HCEC 1CT (cell line): ENCODE measurements at places on chromosomes 4 and X.
A peak's percentile ranks its signal among the peaks of the same experiment; 100 is the strongest.

GRCh38 chrX:55783723-55784122, 66.2 kb downstream of the RRAGB start:
- no peak for DNase-seq

DNA sequence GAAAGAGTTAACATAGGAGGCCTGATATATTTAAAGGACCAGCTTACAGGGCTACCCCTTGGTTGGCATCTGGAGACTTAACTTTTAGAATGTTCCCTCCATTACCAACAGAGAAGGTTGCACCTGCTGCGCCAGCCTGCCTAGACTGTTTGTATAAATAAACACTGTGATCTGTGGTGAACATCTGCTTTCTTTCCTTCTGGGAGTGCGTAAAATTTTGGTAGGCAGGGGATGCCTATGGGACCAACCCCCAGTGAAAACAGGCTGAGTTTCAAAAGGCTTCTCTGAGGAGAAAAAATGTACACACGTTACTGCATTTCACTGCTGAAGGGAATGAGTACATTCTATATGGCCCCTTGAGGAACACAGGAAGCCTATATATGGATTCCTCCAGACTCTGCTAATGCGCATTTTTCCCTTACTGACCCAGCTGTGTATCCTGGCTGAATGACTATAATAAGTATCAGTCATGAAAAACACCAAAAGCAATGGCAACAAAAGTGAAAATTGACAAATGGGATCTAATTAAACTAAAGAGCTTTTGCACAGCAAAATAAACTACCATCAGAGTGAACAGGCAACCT, 13.8 kb downstream of the CENPC start:
- no peak for DNase-seq

- no peak for DNase-seq
These were observed 1.9 kb upstream of the SCML1 start for GRCh38 chrX:17735406-17735805.

DNA sequence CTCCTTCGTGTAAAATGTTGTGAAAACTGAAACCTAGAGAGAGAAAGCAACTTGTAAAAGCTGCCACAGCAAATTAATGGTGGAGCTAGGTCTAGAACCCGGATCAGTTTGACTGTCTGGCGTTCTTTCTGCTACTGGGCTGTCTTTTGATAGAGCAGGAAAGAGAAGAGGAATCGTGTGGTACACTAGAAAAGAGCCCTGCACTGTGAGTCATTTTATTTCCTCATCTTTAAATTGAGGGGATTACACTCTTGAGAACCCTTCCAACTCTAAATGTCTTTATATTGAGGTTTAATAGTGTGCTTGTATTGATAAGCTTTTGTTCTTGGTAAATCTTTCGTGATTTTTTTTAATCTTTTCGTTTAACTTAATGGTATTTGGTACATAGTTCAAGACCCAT, 4.3 kb downstream of the WDR44 start:
- DNase-seq, result peak; percentile 51

GRCh38 chr4:139144161-139144859, 32.7 kb downstream of the ELF2 start:
- peak; percentile 43 for DNase-seq

GRCh38 chrX:156008915-156009314, 11.4 kb downstream of the IL9R start:
- DNase-seq, result no peak

GRCh38 chr4:70364002-70364401, 3.4 kb downstream of the SMR3A start:
- no peak for DNase-seq

DNA sequence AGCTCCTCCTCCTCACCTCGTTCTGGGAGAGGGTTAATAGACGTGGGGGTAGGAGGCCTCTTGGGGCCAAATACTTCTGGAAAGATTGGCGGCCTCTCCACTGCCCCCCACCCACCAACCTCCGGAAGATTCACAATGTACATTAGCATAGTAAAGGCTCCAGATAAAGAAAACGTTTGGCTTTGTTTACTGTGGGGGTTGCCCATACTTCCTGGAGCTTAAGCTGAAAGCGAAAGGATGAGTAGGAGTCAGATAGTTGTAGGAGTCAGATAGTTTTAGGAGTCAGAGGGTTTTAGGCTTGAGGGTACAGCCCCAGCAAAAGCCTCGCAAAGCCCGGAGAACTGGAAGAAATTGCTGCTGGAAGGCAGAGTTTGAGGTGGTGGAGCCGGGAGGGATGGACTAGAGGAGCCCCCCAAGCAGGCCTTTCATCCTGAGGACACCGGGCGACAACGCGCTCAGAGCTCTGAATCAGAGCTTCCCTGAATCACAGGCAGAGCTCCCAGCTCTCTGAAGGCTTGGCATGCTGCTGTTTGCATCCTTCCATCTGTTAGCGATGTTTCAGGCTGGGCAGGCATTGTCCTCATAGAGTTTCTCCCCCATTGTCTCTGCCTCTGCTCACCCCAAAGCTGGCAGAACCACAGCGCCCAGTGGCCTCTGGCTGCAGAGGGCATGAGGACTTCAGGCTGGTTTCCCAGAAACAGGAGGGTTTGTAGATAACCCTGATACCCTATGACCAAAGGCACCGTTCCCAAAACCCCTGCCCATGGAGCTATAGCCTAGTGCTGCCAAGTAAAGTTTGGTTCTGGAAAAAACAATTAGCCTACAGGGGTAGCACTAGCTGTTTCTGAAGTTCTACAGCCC, 280.7 kb downstream of the BCOR start:
- peak; percentile 22 for DNase-seq

GRCh38 chr4:102247041-102247440, 98.2 kb downstream of the SLC39A8 start:
- DNase-seq, result peak; percentile 15

GRCh38 chr4:35965300-35965699, 279.0 kb downstream of the ARAP2 start:
- no peak for DNase-seq

- no peak for DNase-seq
These were observed 22.1 kb downstream of the NUDT6 start for GRCh38 chr4:122900314-122900713.

DNA sequence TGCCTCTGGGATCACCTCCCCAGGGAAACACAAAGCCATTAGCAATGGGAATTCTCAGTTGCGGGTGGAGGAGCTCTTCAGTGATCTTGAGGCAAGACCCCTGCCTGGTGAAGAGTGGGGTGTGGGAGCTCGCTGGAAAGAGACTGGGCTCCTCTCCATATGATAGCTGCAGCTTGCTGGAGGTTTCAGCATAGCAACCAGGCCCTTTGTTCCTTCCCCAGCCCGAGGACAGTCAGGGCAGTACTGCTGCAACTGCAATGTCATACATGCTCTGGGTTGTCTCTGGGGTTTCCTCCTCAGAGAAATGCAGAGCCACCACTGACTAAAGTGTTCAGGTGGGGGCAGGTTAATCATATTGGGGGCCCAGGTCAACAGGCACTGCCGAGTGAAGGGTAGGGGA, 81.3 kb downstream of the ARHGAP24 start:
- no peak for DNase-seq

GRCh38 chr4:154399259-154399974, 92.2 kb downstream of the DCHS2 start:
- peak; percentile 3 for DNase-seq

GRCh38 chr4:133638751-133639150, 489.7 kb downstream of the PCDH10 start:
- no peak for DNase-seq

DNA sequence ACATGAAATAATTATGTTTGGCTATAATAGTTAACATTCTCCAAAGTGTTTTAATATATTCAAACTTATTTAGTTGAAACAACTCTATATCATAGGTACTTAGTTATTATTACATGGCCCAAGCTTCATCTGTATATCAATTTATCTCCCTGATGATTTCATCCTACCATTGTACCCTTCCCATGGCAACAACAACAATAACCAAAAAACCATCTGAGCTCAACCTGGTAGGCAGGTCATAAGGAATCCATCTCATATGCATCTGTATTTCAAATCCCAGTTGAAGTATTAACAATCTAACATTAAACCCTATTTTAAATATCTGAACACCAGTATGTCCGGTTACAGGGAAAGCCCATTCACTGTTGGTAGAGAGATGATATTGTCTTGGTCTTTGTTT, 33.1 kb upstream of the SLC7A11 start:
- DNase-seq, result no peak

- no peak for DNase-seq
These were observed 38.6 kb downstream of the COX7B2 start for GRCh38 chr4:46870411-46870810.

DNA sequence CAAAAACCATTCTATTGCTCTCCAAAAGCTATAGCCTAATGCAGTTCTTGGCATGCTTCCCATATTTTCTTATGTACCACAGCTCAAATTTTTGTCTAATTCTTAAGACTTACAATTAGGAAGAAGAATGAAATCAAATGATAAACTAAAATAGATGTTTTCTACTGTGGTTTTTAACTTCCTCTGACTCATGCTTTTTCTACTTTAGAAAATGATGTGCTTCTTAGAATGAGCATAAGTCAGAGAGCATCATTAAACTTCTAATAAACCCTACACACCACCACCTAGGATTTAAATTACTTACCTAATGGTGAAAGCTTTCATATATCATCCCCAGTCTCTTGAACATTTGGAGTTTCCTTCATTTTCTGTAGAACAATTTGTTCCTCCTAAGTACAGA, 217.0 kb upstream of the NDST3 start:
- no peak for DNase-seq

DNA sequence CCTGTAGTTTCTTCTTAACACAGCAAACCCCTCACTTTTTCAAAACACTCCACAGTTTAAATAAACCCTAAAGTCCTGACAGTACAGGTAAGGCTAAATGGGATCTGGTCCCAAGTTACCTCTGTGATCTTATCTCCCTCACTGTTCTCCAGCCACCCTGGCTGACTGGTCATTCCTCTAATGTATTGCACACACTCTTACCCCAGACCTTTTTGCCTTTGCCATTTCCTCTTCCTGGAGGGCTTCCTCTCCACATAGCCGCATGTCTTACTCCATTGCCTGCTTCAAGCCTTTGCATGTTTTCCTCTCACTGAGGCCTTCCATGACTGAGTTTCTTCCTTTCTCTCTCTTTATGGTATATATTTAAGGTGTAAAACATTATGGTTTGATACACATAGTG, 19.5 kb upstream of the ANXA3 start:
- no peak for DNase-seq

- DNase-seq, result peak; percentile 1
These were observed 57.6 kb downstream of the CCDC160 start for GRCh38 chrX:134294548-134294947.

DNA sequence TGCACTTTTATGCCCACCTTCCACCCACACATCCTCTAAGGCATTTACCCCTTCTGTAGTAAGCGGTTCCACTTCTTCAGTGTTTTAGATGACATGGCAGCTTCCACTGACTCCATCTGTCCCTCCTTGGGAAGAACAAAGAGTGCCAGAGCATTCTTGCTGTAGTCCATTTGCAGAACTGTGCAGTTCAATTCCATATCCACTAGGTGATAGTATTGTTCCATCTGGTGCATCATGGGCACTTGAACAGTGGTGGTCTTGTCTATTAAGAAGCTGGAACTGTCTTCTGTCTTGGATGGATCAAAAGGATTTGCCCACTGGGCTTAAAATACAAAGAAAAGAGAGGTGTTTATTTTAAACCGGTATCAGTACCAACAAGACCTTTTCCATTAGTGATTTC, 3.5 kb downstream of the SERPINA7 start:
- no peak for DNase-seq

- no peak for DNase-seq
These were observed 17.8 kb downstream of the ZNF81 start for GRCh38 chrX:47854474-47854873.

GRCh38 chr4:33714971-33715370, 2529.3 kb downstream of the ARAP2 start:
- DNase-seq, result peak; percentile 59

DNA sequence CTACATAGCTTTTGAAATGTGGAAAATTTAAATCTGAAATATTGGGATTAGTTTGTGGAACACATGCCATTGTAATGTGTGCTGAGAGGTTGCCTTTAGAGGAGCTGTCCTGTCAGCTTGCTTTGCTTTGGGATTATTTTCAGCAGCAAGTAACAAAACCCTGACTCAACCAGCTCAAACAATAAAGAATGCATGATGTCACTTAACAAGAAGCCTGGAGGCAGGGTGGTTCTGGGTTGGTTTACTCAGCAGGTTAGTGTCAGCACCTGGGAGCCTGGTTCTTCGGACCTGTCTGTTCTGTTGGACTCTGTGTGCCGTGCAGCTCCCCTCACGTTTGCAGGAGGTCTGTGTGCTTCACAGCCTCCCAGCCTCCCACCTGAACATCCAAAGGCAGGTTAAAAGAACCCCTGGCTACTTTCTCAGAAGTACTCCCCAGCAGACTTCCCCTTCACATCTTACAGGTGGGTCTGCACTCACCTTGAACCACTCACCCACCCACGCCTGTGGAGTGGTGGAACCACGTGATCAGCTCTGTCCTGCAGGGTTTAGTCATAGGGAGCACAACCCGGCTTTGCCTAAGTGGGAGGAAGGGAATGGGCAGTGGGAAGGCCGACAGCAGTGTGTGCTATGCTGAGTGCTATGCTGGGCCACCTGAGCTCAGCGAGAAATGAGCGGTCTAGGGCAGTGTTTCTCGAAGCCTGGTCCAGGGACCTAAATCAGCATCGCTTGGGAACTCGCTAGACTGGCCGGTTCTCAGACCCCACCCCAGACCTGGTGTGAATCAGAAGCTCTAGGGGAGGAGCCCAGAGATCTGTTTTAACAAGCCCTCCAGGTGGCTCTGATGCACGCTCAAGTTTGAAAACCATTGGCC, 20.4 kb downstream of the TMEM131L start:
- peak; percentile 67 for DNase-seq

DNA sequence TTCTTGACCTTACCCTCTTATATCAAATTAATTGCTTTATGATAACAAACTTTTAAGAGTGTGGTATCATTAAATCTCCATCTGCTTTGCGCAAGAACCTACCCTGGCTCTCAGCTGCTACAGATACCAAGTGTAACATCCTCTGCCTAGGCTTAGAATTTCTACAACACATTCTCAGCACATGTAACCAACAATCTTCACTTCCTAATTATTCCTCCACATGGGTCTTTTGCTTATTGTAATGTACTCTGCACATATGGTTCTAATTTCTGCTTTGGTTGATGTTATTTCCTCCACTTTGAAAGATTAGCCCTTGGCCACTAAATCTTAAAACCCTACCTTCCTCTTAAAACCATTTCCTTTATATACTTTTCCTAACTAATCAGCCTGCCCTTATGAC, 242.4 kb downstream of the ARHGAP24 start:
- peak; percentile 32 for DNase-seq

DNA sequence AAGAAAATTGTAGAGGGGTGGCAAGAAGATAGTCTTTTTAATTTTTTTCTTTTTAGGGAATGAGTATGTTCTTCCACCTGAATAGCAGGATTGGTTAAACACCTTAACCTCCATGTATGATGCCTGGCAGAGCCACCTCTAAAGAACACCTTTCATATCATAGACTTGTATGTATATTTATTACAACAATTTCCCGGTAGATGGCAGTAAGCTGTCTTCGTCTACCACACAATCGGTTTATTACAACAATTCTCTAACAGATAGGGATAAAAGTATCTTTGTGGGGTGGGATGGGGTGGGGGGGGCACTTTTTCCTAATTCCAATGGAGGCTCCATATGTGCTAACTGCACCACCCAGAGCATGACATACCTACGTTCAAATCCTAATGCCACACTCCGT, 255.5 kb downstream of the LDB2 start:
- DNase-seq, result no peak
